Suppressor macrophage treated with lipopolysaccharide for 1 hour (primary cell): ENCODE measurements at places on chromosomes 4 and X.

DNA sequence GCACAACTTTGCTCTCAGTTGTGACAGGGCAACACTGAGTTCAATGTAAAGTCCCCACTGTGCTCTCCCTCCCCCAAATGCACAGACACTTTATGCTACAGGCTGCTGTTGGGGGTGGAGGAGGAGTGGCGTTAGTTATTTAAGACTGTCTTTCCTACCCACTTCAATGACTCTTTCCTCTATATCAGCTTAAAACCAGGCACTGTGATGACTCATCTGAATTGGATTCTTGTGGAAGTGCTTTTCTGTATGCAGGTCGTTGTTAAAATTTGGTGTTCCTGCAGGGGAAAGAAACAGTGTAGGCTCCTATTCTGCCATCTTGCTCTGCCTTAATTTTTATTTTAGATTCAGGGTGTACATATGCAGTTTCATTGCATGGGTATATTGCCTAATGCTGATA lies 1157.2 kb upstream of the ADGRL3 start:
- DNase-seq, result no peak

DNA sequence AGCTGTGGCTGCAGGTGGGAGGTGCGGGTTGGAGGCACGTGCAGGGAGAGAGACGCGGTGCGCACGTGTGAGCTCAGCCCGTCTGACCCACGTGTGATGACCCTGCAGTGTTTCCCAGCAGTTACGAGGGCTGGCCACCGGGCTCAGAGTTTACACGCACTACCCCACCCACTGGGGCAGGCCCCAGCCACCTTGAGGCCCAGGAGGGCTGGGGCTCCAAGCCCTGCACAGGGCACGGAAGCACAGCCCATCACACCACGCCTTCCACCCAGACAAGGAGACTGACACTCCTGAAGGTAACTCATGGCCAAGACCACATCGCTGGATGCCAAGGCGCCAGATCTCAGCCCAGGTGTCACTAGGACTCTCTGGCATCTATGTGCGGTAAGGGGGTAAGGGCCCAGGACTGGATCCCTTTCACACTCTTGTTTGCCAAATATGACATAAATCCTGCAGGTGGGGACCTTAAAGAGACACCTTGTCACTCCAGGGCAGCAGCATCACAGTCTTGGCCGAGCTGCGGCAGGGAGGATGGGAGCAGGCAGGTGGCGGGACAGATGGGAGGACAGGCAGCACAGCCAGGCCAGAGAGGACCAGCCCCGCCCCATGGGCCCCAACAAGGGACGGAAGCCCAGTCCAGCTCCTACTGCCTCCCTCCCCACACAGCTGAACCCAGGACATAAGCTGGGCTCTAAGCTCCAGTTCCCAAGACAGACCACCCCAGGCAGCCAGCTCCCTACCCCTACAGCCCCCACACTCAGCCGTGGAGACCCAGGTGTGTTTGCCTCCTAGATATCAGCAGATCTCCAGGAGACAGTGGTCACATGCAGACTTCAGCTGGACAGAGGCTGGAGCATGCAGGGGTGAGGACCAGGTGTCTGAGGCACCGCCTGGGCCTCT lies 56.8 kb downstream of the ZFYVE28 start:
- DNase-seq, result no peak

- peak; percentile 51 for DNase-seq
Observed at GRCh38 chrX:40094900-40095582, 2.7 kb downstream of the BCOR start.

- no peak for DNase-seq
Observed at GRCh38 chrX:97787849-97788248, 904.1 kb downstream of the RPA4 start.

GRCh38 chr4:145153904-145154298 lies 26.5 kb downstream of the OTUD4 start:
- DNase-seq, result no peak

- DNase-seq, result no peak
Observed at GRCh38 chr4:2075987-2076907, 17.1 kb downstream of the NAT8L start.

DNA sequence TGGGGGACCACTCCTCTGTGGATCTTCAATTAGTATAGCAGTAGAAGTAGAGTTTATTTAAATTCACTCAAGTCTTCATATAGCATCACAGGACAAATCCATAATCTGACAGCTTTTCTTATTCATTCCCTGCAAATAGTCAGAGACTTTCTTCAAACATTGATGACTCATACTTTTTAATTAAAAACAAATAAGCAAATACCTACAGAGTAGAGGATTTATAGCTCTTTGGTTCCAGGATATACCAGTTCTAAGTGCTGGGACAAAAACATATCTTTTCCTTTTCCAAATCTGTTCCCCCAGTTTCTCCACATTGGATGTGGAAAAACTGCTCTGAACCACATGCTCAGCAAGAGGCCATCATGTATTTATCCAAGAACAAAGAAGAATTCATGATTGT lies 24.1 kb downstream of the EMCN start:
- DNase-seq, result no peak

- no peak for DNase-seq
Observed at GRCh38 chr4:98620087-98620784, 38.2 kb downstream of the TSPAN5 start.

DNA sequence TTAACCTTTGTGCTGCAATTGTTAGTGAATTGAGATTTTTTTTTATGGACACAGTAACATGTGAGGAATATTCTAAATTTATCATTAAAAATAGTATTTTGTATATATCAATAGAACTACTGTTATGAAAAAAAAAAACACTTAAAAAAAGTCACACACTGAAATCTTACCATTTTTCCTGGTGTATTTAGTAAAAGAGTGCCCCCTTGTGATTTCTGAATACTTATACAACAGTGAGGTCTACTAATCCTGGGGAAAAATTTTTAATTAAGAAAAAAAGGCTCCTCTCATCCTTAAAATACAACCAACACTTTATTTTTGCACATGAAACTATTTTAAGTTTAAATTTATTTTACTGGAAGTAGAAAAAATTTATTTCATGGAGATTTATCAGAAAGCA lies 56.4 kb upstream of the SPOCK3 start:
- peak; percentile 21 for DNase-seq

GRCh38 chr4:138796761-138797160 lies 218.8 kb upstream of the NOCT start:
- DNase-seq, result no peak

GRCh38 chr4:44720371-44720770 lies 6.0 kb downstream of the GNPDA2 start:
- DNase-seq, result no peak
